ENCODE measurements at places on chromosomes 4 and X. TPM values are rescaled to one million over a fixed set of nuclear protein-coding genes. Genes with fewer than 3 reads are reported as not detected.

The SUPT20HL1 gene
- total RNA-seq, result not detected

The XG gene
- total RNA-seq, result not detected

The NLGN4X gene
- not detected for total RNA-seq

The GUCY1B1 gene
- total RNA-seq, result 0.72 TPM

The NCAPG gene
- 78.4 TPM for total RNA-seq

The GLRA3 gene
- not detected for total RNA-seq

The ADGRL3 gene
- total RNA-seq, result not detected

The ZIC3 gene
- not detected for total RNA-seq

The GAR1 gene
- total RNA-seq, result 18.9 TPM

The BEND4 gene
- total RNA-seq, result 0.26 TPM

The PCSK1N gene
- 1.7 TPM for total RNA-seq

The SOD3 gene
- not detected for total RNA-seq

The RIPPLY1 gene
- total RNA-seq, result not detected

The ADGRG4 gene
- not detected for total RNA-seq

The PABPC1L2B gene
- not detected for total RNA-seq

The SNX25 gene
- total RNA-seq, result 11.0 TPM

The PTCHD1 gene
- not detected for total RNA-seq

The UNC5C gene
- total RNA-seq, result not detected

The APLN gene
- 0.15 TPM for total RNA-seq

The FAM133A gene
- not detected for total RNA-seq

The L1CAM gene
- 0.40 TPM for total RNA-seq

All from activated naive CD4-positive, alpha-beta T cell treated with anti-CD3 and anti-CD28 coated beads for 36 hours (primary cell).